Stimulated activated CD8-positive, alpha-beta memory T cell treated with anti-CD3 and anti-CD28 coated beads, Interleukin-12 subunit alpha, Interleukin-12 subunit beta, amount 100 ng/mL, for 4 hours (primary cell): ENCODE measurements at places on chromosomes 2 and 18.

GRCh38 chr2:1789610-1790009 lies 45.3 kb upstream of the PXDN start:
- no peak for DNase-seq

- DNase-seq, result no peak
Observed at GRCh38 chr2:175808078-175808477, 194.0 kb downstream of the LNPK start.

GRCh38 chr2:209114588-209115240 lies 309.1 kb upstream of the MAP2 start:
- no peak for DNase-seq

- no peak for DNase-seq
Observed at GRCh38 chr2:106839849-106840595, 45.9 kb downstream of the ST6GAL2 start.

GRCh38 chr2:145088756-145089155 lies 568.8 kb upstream of the ZEB2 start:
- no peak for DNase-seq

DNA sequence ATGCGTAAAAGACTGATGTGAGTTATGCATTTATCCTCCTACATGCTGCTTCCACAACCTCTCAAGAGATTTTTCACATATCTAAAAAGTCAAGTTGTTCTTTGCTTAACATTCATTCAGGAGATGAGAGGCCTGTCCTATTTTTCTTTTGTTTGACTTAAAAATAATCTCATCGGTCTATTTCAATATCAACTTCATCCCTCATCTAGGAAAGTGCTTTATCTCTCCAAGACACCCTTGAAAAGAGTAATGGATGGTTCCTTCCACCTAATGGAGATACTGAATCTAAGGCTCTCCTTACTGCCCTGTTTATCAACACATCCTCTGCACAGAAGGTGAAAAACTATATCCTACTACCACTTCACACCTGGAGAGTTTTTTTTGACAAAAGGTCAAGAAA lies 2.4 kb downstream of the NFE2L2 start:
- DNase-seq, result no peak

GRCh38 chr18:7676253-7676873 lies 109.2 kb downstream of the PTPRM start:
- no peak for DNase-seq

DNA sequence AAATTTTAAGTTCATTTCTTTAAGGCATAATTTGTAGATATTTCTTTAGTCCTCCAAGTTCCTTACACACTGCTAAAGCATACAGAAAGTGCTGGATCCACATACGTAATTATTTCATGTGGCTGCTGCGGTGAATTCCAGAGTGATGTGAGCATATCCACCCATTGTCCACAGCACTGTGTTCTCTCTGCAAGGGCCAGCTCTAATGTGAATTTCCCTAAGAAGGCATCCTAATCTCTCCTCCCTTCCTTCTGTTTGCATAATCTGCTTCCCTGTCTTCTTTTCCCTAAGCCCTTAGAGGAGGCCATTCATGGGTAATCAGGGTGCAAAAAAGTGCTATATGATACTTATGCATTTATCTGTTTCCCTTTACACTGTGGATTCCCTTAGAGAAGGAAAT lies 57.2 kb downstream of the COBLL1 start:
- DNase-seq, result no peak

DNA sequence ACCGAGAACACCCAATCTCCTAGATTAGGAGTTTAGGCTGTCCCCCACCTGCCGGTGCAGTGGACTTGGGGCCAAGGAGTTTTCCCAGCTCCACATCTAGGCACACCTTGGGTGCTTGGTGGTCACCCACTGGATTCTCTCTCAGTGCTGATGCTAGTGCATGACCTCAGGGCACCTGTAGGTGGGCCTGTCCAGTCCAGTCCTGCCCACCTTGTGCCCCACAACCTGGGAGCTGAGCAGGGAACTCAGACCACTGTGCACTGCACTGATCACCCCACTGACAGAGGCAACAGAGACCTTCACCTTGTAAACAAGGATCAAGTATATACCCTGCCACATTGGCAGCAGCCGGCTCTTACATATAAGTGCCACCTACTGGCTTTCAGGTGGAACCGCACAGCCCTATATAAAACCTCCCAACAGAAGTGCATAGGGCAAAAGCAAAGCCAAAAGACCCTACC lies 12.7 kb upstream of the CDH19 start:
- no peak for DNase-seq

DNA sequence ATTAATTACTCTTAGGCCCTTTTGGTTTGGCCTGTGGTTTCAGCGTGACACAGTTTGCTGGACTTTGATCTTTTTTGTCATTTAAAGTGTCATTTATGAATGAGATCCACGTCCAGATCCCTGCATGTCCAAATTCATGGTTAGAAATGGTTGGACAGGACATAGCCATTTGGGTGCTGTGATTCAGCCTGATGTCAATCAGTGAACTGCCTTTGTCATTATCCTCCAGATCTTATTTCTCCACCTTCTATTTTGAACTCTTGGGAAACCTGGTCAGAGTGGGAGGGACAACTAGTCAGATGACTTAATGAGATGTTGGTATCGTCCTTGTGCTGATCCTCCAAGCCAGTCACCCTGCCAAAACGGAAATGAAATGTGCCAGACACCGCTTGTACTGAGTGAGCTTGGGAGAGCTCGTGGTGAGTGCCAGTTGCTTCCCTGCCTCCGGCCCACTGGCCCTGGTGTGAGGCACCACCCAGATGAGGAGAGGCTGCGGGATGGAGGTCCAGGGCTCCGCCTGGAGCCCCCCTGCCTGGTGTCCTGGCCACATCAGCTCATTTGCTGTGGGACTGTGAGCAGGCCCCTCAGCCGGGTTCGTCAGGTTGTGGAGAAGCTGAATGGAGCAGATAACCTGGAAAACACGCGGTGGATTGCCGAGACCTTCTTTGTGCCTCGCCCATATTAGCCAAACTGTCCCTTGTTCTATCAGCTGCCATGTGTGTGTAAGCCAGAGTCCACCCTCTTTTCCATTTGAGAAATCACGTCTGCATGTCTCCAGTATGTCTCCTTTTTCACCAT lies 70.1 kb downstream of the DGKD start:
- no peak for DNase-seq

- DNase-seq, result no peak
Observed at GRCh38 chr2:149617476-149617875, 29.9 kb upstream of the MMADHC start.

DNA sequence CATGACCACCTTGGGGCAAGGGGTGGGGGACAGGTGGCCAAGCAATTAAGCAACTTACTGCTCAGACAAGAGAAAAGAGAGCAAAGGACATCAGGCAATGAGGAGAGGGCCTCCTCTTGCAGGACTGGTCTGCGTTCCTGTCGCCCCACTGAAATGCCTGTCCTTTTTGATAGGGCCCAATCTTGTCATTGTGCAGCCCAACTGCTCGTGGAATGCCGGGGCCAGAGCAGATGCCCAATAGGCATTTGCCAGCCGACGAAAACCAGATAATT lies 104.5 kb upstream of the SH3BP4 start:
- DNase-seq, result no peak
